ENCODE measurements at places on chromosomes 5 and 9. TPM values are rescaled to one million over a fixed set of nuclear protein-coding genes. Genes with fewer than 3 reads are reported as not detected.

DNA sequence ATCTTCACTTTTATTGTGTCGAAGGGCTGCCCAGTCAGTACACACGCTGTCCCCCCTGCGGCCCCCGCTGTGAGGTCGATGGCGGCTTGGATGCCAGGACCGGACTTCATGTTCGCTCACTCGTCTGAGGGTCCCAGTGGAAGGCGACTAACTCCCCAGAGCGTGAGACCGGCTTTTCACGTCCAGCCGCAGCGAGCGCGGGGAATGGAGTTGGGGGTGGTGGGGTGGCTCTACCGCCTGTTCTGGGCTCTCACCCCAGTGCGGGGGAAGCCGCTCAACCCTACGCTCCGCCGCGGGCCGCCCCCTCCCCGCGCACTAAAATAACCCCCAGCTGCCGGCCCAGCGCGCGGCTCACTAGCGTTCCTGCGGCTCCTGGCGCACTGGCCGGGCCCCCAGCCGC is at the start of gene SLC25A2:
SLC25A2 (minus strand) TSS at position 294 of the 400 bp plus-strand sequence; CDS start at position 110, 184 bp downstream.
- no peak for DNase-seq

DNA sequence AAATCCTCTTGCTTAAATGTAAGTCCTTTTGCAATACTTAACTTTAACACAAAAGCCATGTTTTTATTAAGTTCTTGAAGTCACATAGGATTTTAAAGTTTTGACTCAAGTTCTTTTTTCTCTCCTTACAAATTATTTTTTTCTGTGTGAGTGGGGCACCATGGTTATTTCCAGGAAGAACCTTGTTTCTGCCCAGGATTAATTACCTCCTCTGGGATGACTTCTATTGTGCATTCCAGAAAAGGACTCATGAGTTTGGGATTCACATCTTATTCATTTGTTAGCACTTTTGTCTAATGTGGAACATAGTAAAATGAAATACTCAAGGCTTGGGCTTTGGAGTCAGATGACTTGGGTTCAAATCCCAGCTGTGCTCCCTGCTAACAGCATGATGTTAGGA is 421.4 kb upstream of the WWC1 start:
- no peak for DNase-seq

GRCh38 chr5:176736931-176737745 is 73.2 kb upstream of the UNC5A start:
- peak; percentile 34 for DNase-seq

DNA sequence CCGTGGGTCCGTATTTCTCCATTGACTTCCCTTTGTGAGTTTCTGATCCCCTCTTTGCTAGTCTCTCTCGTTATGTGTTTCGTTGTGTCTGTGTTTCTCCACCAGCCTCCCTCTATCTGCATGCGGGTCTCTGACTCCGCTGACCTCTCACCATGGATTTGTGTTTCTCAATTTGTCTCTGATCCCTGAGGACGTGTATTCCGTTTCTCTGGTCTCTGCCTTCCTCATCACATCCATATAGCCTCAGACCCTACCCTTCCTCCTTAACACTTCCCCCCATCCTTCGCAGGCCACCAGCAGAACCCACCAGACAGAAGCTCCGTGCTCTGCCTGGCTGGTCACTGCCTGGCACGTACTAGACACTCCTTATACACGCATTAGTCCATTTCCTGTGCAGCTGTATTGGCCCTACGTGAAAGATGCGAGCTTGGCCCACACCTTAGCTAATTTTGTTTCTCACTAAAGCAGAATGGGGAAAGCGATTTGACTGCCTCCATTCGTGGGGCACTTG is 631 bp downstream of the B4GALT7 start:
- DNase-seq = no peak

- no peak for DNase-seq
These were observed 25.9 kb downstream of the SH3TC2 start for GRCh38 chr5:149036970-149037369.

GRCh38 chr5:169354921-169355320 is 54.0 kb upstream of the SLIT3 start:
- no peak for DNase-seq

DNA sequence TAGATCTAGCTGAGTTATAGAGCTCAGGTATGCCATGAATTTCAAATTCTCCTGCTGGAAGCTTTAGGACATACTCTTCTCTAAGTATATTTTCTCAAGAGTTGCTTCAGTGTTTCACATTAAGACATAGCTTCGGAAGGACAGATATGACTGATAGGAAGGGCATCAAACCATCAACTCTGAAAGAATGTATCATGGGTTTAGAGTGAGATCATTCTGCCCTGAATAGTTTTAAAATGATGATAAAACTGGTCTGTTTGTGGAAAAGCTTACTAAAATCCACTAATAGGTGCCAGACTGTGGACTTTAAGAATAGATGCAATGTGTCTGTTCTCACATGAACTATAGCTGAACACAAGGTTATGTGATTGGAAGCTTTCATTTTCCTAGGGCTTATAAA is 8.4 kb downstream of the SPEF2 start:
- no peak for DNase-seq

- no peak for DNase-seq
These were observed 23.9 kb downstream of the TMEM215 start for GRCh38 chr9:32807217-32807616.

DNA sequence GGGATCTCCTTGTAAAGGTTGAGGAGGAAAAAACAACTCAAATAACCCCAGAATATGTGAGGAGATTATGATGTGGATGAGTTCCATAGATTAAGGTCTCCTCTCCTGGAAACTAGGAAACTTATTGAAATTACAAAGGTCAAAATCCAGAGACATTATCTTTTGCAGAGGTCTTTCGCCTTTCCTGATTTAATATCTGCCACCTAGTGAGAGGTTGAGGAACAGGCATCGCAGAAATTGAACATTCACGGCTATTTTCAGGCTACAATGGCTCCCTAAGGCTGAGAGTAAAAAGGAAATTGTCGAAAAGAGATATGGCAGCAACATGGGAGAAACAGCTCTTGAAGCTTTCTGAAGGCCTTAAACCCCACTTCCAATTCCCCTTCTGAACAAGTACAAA is 127.5 kb upstream of the PLCXD3 start:
- DNase-seq = no peak

- DNase-seq = no peak
These were observed 128.7 kb downstream of the ENTREP1 start for GRCh38 chr9:69453746-69454145.

GRCh38 chr9:2163231-2163885 is 148.2 kb downstream of the SMARCA2 start:
- no peak for DNase-seq

- no peak for DNase-seq
These were observed 3.9 kb upstream of the PURA start for GRCh38 chr5:140109759-140110645.

DNA sequence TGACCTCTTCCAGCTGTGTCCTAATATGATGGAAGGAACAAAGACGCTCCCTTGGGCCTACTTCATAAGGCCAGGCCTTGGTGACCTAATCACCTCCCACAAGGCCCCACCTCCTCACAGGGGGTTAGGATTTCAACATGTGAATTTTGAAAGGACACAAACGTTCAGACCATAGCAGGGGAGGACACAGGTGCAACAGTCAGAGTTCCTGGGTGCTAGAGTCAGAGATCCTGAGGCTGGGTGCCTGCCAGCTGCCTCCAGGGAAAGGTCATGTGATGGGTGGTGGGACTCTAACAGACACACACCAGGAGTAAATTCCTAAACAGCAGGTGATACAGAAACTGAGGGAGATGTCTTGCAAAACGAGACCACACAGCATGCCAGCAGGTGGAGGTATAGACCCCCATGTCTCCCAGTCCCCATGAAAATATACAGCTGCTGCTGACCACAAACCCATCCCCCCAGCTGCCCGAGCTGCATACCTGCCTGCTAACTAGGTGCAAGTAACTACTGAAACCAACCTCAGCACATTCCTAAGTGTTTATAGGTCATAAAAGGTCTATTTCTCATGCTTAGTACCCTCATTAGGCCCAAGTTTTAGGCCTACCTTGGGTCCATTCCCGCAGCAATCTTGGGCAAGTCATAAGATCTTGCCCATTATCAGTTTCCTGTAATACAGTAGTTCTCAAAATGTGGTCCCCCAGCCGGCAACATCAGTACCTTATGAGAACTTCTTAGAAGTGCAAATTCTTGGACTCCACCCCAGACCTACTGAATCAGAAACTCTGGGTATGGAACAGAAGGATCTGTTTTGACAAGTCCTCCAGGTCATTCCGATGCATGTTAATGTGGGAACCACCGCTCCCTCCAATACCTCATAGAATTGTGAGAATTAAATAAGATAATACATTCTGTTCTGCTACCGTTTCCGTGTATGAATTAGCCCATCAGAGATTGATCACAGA is 245.3 kb downstream of the ENC1 start:
- DNase-seq = no peak

GRCh38 chr5:68966596-68966995 is 127.2 kb upstream of the SLC30A5 start:
- DNase-seq = no peak

GRCh38 chr5:110354915-110355644 is 371.4 kb downstream of the TMEM232 start:
- no peak for DNase-seq

GDA gene
- 14.4 TPM for polyA plus RNA-seq

ZNF300 gene
- 39.9 TPM for polyA plus RNA-seq

SLC28A3 gene
- 0.07 TPM for polyA plus RNA-seq

FIBCD1 gene
- 0.43 TPM for polyA plus RNA-seq

SPATA31D4 gene
- polyA plus RNA-seq = not detected

LCN1 gene
- polyA plus RNA-seq = not detected

TTC16 gene
- polyA plus RNA-seq = 0.34 TPM

Data from left renal pelvis (tissue), 4 donors.